Activated CD4-positive, CD25-positive, alpha-beta regulatory T cell (primary cell): ENCODE measurements at places on chromosomes 5 and 9.

GRCh38 chr5:166302166-166302565 lies 1989.3 kb upstream of the WWC1 start:
- DNase-seq: no peak

DNA sequence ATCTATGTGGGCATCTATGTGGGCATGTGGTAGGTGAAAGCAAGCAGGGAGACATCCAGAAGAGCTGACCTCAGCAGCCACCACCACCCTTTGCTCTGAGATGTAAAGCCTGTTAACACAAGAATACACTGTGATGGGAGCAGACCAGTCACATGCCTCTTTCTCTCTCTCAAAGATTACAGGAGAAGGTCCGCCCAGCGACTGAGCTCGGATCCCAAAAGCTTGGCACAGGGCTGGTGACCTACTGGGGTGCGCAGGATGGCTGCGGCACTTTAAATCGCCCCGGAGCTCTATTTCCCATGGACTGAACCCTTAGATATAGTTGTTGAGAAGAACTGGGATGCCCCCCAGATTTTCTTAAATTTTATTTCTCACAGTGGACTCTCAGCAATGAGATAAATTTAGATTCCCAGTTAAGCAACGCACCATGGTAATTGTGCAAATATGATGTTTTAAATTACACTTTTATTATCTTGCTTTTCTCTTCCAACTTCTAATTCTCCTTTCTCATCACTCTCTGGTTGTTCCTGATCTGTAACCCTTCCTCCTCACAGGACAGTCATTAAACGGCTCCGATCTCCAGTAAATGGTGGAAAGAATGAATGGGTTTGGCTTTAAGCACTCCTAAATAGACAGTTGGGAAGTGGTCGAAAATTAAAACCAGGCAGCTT lies 37.7 kb upstream of the ICE1 start:
- DNase-seq: no peak

GRCh38 chr9:69582544-69583297 lies 89.5 kb downstream of the APBA1 start:
- DNase-seq: no peak

- no peak for DNase-seq
These were observed 9.4 kb downstream of the SCGB3A2 start for GRCh38 chr5:147887930-147888329.

GRCh38 chr9:105359892-105360291 lies 87.9 kb upstream of the FSD1L start:
- no peak for DNase-seq

- no peak for DNase-seq
These were observed 8.3 kb downstream of the ZNF483 start for GRCh38 chr9:111533099-111533790.

DNA sequence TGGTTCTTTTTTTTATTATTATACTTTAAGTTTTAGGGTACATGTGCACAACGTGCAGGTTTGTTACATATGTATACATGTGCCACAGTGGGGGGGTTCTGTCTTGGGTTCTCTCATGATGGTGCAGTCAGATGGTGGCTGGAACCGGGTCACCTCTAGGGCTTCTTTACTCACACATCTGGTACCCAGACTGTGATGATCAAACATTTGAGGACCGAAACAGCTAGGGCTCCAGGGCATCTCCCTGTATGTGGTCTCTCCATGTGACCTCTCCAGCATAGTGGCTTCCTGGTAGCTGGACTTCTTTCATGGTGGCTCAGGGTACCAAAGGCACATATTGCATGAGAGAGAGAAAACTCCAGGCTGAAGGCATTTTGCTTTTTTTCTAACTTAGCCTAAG lies 9.8 kb upstream of the CRHBP start:
- DNase-seq: no peak

DNA sequence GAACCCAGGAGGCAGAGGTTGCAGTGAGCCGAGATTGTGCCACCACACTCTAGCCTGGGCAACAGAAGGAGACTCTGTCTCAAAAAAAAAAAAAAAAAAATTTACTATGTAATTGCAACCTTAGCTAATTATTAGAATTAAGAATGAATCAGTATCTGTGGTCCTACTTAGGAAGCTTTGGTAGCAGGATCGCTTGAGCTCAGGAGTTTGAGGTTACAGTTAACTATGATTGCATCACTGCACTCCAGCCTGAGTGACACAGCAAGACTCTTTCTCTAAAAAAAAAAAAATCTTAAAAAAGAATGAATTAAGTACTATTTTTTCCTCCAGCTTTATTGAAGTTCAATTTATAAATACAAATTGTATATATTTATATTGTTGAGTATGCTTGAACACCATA lies 16.7 kb downstream of the NDUFAF2 start:
- DNase-seq: no peak

DNA sequence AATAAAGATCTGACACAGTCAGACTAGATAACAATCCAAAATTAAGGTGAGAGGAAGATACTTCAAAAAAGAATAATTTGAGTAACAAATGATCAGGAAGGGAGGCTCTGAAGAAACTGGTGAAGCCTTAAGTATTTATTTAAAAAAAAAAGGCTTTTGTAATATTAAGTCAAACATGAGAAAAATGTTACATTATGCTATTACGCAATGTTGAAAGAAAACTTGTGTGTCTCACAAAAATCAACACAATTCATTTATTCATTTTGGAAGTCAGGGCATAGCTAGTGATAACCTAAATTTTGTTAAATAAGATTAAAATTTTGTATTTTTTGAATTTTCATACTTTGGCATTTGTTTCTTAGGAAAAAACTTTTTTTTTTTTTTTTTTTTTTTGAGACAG lies 28.2 kb downstream of the WDR41 start:
- no peak for DNase-seq

GRCh38 chr5:154209591-154210081 lies 19.1 kb downstream of the GALNT10 start:
- no peak for DNase-seq
